ENCODE measurements at places on chromosomes 6 and 20.

- no peak for DNase-seq
Measured at GRCh38 chr6:116761779-116762178, 3.7 kb downstream of the FAM162B start.

DNA sequence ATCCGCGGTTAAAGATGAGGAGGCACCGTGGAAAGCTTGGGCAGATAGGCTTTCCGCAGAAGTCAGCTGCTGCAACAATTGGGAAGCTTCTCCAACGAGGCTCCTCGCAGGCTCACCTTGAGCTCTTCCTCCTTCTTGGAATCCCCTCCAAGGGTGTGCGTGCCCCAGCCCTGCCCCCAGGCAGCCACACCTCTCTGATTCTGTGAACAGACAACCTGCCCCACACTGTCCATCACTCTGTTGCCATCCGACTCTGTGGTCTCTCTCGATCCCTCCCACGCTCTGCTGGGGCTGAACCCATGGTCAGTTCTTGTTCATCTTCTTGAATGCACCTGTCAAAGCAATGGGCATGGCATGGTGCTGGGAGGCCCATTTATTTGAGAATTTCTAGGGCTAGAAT is 31.5 kb downstream of the PACSIN1 start:
- DNase-seq, result no peak

DNA sequence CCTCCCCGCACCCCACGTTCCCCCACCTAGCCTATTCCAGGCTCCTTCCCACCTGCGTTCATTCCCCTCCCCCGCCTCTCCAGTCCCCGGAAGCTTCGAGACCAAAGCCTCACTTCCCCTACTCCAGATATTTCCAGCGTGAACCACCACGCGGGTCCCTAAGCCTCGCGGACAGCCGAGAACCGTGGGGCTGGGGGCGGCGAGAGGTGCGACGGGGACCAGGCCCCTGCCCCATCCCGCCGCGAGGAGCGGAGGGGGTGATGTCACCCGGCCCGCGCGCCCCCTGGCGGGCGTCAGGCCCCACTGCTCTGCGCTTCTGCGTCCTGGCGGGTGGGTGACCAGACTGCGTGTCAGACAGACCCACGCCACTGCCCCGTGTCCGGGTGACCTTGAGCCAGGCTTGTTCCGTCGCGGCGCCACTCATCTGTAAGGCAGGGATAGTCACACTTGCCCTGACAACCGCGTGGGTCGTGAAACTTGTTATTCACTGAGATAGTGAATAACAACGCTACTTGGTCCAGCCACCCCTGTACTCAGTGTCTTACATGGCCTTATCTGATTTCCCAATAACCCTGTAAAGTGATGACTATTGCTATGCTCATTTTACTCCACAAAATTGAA is 9.0 kb upstream of the HSP90AB1 start:
- peak; percentile 81 for DNase-seq

GRCh38 chr6:78031228-78031627 is 378.4 kb downstream of the MEI4 start:
- no peak for DNase-seq

DNA sequence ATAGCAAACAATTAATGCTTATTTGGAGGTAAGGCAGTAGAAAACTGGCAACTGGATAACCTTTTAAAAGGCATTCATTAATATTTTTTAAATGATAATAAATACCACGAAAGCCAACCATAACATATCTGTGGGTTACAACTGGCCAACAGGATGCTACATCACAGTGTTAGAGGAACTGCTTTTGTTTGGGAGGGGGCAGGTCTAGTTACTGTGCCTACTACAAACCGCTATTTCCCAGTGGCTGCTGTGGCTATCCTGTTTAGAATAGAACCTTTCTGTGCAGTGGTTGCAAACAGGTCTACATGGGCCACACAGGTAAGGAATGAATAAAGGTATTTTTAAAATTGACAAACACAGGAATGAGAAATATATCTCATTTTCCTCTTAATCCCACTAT is 976 bp downstream of the PIGT start:
- DNase-seq, result no peak

DNA sequence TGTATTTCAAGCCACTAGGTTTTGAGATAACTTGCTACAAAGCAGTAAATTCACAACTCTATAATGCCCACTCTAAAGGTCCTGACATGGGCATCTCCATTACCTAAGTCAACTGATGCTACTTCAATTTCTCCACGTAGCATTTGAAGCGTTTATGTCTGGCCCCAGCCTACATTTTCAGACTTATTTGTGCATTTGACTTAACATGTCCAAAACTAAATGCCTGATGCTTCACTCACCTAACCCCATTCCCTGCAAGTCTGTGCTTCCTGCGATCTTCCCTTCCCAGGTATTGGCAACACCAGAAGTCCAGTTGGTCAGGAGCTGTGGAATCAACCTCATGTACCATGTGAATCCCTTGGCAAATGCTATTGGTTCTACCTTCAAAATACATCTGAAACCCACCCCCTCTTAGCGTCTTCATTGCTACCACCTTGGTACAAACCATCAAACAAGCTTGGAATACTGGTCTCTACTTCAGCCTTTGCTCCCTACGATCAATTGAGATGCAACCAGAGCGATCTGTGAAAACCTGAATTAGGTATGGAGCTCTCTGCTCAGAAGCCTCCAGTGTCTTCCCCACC is 12.8 kb upstream of the ZNFX1 start:
- no peak for DNase-seq

DNA sequence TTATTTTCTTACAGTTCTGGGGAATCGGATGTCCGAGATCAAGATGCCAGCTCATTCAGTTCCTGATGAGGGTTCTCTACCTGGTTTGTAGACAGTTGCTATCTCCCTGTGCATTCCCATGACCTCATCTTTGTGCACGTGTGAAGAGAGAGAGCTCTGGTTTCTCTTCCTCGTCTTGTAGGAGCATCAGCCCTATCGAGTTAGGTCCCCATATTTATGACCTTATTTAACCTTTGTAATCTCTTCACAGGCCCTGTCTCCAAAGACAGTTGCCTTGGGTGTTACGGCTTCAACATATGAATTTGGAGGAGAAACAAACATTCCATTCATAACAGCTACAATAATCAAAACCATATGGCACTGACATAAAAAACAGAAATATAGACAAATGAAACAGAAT is 455.3 kb downstream of the HACE1 start:
- no peak for DNase-seq

DNA sequence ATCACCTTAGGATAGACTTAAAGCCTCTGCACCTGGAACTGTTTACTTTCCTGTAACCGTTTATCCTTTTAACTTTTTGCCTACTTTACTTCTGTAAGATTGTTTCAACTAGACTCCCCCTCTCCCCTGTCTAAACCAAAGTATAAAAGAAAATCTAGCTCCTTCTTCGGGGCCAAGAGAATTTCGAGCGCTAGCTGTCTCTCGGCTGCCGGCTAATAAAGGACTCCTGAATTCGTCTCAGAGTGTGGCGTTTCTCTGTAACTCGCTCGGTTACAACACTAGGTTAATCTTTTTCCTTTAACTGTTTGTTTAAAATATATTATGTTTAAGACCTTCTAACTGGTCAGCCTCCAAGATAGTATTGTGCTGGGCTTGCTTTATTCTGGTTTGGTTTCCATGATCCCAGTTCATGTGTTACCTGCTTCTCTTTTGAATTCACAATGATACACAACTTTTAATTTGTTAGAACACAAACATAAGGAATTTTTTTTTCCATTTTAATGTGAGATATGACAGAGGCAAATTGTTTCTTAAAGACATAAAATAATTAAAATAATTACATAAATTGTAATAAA is 8.7 kb upstream of the NQO2 start:
- peak; percentile 12 for DNase-seq

GRCh38 chr6:119112812-119113530 is 34.5 kb upstream of the FAM184A start:
- DNase-seq, result no peak

- no peak for DNase-seq
Measured at GRCh38 chr6:154230393-154230792, 126.2 kb downstream of the IPCEF1 start.

DNA sequence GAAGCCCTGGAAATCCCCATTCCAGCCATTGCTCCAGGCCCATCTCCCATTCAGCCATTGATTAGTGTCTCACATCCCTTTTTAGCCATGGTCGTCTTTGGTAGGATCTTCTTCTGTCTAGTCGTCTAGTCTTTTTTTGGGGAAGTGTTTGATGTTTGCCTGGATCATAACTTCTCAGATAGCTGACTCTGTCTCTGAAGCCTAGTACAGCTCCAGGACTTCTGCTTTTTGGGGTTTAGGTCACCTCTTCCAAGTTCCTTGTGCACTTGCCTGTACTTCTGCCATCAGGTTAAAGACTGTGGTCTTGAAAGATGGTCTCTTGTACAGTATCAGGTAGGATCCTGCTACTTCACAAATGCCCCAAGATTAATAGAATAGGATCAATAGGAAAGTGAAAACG is 553.5 kb downstream of the PKHD1 start:
- DNase-seq, result no peak

- DNase-seq, result no peak
Measured at GRCh38 chr20:48431653-48432493, 395.9 kb downstream of the PREX1 start.

- DNase-seq, result no peak
Measured at GRCh38 chr6:146651482-146651863, 52.7 kb downstream of the ADGB start.

DNA sequence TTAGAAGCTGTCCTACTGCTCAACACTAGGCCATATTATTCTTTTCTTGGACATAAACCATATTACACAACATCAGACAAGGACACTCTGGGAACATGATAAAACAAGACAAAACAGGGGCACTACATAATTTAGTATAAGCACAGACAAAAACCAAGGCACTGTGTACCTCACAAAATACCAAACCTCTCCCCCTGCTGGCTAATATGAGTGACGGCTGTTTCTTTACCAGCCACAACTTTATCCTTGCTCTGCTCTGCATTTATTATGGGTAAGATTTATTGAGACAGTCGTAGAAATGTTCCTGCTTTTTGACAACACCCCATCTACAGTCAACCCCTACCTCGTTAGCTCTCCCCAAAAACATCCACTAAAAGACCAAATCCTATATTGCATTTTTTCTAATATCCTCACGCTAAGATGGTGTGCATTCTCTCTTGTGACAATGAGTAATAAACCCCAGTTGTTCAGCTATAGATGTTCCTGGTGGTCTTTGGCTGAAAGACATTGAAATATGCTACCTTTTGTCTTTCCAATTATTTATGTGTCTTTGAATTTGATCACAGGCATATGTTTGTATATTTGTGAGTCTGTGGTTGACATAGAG is 23.8 kb upstream of the POLR1H start:
- DNase-seq, result no peak

- DNase-seq, result peak; percentile 79
Measured at GRCh38 chr6:136788069-136788902, 4.0 kb downstream of the MAP3K5 start.
